Activated naive CD8-positive, alpha-beta T cell treated with anti-CD3 and anti-CD28 coated beads for 36 hours (primary cell): ENCODE measurements at places on chromosomes 4 and X.
A peak's percentile ranks its signal among the peaks of the same experiment; 100 is the strongest.

DNA sequence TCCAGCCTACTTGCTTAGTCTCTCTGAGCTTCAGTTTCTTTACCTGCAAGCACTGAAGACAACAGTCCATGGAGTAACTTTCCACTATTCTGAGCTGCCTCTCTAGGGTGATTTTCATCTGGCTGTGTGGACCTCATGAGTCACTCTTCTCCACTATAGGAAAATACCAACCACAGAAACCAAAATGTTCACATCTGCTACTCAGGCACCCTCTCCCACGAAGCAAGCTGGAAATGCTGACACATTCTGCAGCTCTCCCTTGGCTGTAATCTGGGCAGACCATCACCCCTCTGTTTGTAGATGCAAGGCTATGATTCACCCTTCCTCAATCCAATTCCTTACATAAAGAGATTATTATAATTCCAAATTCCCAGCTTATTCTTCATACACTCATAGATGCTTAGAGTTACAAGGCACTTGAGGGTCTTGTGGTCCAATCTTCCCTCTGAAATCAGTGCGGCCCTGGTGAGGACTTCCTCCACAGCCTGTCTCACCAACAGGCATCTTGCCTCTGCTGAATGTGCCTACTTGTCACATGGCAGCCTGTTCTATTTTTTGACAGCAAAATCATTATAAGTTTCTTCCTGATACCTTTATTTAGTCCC lies 97.0 kb upstream of the LNX1 start:
- DNase-seq, result peak; percentile 64

DNA sequence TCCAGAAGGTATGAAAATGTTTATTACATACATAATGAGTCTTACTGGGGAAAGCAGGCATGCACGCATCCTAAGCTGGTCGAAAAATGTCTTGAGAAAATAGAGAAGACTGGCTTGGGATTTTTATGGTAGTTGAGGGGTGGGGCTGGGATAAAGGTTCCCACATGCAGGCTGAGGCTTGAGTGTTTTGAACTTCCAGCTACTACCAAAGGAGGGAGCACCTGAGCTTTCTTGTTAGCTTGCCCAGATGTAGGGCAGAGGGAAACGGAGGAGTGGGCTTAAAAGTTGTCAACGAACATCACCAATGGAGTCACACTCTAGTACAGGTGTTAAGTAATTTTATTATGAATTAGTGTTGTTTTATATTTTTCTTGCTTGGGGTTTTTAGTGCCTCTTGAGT lies 39.6 kb upstream of the SRPX start:
- DNase-seq, result no peak

- DNase-seq, result no peak
These were observed 12.4 kb downstream of the LIMCH1 start for GRCh38 chr4:41550308-41550707.

DNA sequence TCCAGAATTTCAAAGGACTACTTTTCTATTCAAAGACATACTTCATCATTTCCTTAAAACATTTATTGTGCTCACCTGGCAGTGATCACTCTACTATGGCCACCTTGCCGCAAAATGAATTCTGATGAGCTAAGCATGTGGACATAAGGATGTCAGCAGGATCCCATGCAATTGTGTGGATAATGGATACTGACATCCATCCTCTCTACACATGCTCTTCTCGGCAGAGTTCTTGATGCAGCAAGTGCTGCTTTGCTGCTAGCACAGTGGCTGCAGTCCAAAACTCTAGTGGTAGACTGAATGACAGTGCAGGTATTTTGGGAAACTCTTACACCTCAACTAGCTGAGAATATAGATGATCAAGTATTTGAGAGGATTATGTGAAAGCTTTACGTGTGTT lies 168.0 kb downstream of the BANK1 start:
- no peak for DNase-seq

DNA sequence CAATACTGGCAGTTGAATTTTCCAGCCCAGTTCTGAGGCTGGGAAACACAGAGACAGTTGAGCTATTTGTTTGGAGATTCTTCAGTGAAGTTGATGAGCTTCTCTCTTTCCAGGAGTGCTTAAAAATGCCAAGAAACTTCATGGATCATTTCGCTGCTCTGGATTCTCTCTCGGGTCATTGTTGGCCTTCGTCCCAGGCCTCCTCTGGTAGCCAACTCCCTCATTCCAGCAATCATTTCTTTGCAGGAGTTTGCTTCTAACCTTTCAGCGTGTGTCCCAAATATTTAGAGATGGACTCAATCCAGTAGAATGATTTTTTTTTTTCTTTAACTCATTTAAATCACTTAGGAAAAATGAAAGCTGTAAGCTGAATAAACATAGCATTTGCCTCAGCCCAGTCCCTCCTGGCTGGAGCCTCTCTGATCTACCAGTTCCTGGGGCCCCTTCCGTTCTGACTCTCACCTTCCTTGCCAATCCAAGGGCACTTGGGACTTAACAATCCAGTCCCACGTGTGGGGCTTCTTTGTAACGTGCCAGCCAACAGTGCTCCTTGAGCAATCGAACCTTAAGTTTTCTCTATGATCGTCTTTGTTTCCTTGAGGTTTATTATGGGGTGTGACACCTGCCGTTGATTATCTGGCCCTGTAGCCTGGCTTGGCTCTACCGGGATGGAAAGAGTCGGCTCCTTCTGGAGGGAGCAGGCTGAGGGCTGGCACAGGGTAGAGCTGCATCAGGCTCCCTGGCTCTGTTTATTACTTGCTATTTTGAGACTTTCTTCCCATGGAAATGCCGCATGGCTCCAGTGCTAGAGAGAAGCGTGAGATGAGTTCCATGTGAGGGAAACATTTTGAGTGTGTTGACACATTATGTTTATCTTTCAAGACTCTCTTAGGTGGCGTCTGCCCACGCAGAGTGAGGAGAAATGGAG lies 80.4 kb upstream of the GPC4 start:
- no peak for DNase-seq

DNA sequence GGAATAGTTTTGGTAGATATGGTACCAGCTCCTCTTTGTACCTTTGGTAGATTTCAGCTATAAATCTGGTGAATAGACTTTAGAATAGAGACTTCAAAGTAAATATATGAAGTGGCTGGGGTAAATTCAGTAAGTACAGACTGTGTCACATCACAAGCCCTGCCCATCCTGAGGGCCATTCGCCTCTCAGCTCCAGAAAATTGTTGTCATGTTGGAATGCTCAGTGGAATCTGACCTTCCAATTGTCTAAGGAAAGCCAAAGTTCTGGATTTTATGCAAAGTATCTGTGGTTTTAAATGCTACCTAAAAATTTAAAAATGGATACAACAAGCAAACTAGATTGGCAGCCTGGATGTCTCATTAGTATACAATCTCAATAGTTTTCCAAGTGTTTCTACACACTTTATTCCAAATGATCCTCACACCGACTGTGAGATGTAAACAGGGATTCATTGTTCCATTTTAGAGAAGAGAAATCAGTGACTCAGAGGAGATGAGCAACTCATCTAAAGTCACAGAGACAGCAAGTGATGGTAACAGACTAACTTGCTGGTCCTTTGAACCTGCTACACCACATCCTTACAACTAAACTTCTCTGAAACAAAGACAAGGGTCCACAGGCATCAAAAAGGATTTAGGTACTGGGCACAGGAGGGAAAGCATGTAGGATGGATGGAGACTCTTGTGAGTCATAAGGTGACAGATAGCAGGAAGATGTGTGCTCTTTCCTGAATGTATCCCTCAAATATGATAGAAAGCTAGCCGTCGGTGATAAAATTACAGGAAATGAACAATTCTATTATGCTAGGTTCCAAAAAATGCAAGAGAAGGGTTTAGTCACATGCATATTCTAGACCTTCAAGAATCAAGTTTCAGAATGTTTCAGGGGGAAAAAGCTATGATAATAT lies 127.3 kb downstream of the ATP10D start:
- DNase-seq, result no peak

DNA sequence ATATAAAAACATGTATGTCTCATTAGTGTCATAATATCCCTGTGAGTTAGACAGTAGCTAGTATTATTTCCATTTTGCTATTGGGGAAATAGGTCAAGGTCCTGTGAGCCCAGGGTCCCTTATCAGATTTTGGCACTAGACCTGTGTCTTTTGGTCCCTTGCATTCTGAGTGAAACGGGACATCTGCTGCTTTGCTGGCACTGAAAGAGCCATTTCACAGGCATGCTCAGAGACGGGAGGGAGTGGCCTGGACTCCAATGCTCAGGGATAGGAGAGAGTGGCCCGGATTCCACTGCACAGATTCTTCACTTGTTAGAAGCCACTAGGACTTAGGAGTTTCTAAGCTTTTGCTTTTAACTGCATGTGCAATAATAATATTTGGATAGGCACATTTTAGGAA lies 177.2 kb downstream of the TSPAN5 start:
- no peak for DNase-seq

- DNase-seq, result no peak
These were observed 138.3 kb downstream of the PCDH18 start for GRCh38 chr4:137394018-137394417.

DNA sequence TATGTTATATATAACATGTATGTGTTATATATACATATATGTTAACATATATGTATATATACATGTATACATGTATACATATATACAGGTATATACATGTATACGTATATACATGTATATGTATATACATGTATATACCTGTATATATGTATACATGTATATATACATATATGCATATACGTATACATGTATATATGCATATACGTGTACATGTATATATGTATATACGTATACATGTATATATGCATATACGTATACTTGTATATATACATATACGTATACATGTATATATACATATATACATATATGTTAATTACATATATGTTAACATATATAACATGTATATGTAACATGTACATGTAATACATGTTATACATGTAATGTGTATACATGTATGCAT lies 1077.3 kb upstream of the ADGRL3 start:
- DNase-seq, result no peak

DNA sequence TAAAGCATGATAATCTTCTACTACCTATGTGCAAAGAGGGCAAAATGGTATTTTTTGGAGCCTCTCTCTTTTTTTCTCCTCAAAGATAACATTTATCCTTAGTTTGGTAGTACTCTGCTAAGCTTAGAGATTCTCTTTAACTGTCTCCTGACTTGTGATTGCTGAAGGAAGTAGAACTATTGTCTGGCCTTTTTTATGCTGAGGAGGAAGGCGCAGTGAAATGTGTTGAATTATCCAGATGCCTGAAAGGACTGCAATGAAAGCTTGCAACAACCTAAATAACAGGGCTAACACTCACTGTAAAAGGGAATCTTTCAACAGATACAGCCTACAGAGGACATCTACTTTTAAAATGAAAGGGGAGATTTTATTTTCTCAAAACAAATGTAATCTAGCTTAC lies 59.5 kb upstream of the CCDC160 start:
- DNase-seq, result no peak
